Body of pancreas (tissue), 4 donors: ENCODE measurements at places on chromosomes 5 and 9.

- peak; percentile 31 for DNase-seq
Measured at GRCh38 chr5:143037071-143037470, 266.9 kb downstream of the ARHGAP26 start.

- no peak for DNase-seq
Measured at GRCh38 chr9:21399956-21400355, 9.0 kb upstream of the IFNA8 start.

GRCh38 chr9:76198336-76198735 is 195.9 kb downstream of the RFK start:
- no peak for DNase-seq

GRCh38 chr5:134071614-134072207 is 42.8 kb upstream of the TCF7 start:
- DNase-seq: no peak

DNA sequence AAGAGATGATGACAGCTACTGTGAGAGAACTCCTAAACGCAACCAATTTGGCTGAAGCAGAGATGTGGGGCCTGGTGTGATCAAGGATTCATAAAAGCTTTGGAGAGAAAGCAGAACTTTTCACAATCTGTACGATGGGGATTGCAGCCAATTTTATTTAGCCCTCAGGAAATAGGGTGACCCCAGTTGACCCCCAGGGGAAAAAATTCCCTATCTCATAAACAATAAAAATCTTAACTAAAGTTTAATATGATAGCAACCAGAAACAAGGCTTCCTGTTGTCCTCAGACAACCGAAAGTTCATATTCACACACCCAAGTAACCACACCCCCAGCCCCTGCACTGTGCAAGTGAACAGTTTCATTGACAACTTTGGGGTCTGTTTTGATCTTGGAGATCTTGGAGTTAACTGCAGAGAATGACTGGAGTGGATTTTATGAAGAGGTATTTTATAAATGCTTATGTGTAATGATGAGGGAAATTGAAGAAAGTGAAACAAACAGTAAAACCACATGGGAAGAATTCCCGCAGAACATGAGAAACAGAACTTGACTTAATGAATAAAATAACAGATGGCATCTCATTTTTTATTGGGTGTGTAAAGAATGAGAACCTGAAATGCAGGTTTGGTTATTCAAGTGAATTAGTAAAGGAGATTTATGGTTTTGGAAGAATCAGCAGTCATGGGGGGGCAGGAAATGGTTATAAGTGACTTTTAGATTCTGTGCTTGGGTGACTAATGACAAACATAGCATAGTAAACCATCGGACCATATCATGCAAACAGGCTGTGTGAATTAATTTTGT is 94.5 kb downstream of the PDE4D start:
- no peak for DNase-seq

DNA sequence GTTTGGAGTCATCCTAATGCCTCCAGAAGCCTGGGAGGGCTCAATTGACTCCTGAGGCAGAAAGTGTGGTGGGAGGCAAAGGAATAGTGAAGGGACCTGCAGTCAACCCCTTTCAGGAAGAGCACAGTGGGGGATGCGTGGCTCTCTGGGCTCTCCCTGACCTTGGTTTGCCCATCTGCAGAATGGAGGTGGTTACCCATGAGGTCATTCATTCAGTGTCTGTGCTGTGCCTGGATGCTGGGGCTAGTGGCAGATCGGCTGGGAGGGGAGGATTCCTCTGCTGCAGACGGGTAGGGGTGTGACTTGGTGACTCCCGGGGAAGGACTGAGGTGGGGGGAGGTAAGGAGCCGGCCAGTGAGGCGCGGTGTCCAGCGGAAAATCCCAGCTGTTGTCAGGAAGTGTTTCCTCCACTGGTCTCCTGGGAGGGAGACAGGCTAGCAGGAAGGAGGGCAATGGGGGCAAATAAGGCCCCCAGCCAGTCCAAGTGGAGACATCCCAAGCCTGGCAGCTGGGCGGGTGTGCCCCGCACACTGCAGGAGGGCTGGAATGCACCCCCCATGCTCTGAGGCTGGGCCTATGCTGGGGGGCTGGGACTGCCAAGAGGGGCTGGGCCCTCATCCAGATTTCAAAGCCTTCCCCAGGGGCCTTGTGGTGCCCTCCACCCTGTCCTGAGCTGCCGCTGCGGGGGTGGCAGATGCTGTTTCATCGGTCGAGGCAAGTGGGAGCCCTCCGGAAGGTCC is 10.9 kb downstream of the CXXC5 start:
- no peak for DNase-seq

DNA sequence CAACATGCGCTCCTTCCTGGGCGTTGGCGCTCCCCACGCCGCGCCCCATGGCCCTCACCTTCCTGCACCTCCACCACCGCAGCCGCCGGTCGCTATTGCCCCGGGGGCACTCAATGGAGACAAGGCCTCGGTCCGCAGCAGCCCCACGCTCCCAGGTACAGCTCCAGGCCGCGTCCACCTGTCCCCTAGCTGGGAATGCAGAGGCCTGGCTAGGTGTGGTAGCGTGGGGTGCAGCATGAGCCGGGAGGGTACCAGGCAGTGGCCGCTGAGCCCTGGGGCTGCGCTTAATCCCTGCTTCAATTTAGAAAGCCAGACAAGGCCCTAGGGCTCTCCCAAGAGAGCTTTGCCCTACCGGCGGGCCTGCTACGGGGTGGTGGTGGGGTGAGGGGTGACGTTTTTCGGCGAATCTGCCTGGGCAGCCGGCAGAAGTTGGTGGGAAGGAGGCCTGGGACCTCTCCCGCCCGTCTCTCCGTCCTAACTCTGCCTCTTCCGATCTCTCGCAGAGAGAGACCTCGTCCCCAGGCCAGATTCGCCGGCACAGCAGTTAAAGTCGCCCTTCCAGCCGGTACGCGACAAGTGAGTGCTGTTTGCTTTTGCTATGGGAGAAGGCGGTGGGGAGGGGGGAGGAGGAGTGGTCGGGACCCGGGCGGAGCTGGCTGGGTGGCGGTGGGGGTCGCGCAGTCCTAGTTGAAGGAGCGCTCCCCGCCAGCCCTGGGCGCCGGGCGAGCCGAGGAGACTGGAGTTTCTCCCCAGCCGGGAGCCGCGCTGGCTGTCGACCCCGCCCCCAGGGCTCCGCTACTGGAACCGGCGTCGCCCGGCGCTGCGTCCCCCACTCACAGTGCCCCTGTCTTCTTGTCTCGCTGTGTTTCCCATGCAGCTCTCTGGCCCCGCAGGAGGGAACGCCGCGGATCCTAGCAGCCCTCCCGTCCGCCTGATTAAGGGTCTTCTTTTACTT is 4.8 kb downstream of the IRX1 start:
- DNase-seq: no peak

- peak; percentile 15 for DNase-seq
Measured at GRCh38 chr5:65394087-65394486, 87.6 kb downstream of the ADAMTS6 start.

GRCh38 chr5:152072091-152072490 is 147.4 kb upstream of the GLRA1 start:
- no peak for DNase-seq

DNA sequence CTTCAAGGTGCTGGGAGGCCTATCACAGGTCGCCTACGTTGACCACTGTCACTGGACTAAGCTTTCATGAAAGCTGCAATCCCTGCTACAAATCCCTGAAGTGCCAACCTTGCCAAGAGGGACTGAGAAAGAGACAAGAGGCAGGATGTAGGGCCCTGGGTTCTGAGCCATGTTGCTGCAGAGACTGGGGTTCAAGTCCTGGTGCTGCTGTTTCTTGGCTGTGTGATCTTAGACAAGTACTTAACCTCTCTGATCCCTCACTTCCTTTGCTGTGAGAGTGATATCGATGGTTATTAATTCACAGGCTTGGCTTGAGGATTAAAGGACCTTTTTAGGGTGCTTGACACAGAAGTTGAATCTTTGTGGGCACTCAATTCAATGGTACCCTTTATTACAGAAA is 15.5 kb downstream of the CSF1R start:
- DNase-seq: no peak

DNA sequence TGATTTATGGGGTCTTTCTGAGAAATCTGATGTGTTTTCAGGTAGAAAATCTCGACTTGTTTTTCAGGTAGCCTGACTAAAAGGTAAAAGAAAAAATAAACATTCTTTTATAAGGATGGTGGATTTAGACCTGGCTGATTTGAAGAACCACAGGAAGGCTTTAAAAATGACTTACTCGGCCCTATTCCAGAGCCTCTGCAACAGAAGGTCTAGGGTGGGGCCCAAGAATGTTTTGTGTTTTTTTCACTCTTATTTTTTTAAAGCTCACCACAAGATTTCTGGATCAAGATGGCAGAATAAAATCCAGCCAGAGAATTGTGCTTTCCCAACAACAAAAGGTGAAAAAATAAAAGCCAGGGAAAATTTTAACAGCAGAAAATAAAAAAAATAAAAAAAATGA is 59.1 kb downstream of the FNBP1 start:
- DNase-seq: no peak

GRCh38 chr5:10684303-10685086 is 76.5 kb downstream of the DAP start:
- DNase-seq: no peak

DNA sequence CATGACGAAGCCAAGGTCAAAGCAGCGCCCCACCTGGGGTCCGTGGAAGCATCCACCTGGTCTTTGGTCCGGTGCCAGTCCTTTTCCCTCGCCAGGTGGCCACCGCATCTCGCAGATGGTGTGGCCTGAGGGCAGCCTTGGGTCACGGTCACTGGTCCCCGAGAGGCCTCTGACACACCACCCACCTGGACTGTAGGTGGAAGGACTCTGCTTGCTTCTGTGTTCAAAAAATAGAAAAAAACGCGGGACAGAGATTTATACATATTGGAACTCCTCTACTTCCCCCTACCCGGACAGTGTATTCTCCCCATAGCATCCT is 466 bp upstream of the TTC39B start:
- DNase-seq: no peak

- no peak for DNase-seq
Measured at GRCh38 chr5:119218830-119219782, 136.7 kb upstream of the TNFAIP8 start.

DNA sequence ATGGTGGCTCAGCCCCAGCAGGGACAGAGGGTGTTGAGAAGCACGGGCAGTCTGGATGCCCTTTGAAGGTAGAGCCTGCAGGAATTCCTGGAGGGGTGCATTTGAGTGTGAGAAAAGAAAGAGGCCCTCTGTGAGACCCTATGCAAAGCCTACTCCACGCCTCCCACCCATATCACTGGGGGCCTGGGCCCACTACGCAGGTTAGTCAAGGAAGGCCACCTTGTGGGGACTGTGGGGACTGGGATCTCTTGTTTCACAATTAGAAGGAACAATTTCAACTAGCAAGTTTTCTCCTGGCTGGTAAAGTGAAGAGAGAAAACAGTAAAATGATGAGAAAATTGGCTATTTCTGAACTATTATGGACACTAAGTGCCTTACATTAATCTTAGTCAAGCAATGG is 486.2 kb upstream of the DAP start:
- DNase-seq: no peak

GRCh38 chr5:36790847-36791246 is 85.7 kb upstream of the NIPBL start:
- no peak for DNase-seq

DNA sequence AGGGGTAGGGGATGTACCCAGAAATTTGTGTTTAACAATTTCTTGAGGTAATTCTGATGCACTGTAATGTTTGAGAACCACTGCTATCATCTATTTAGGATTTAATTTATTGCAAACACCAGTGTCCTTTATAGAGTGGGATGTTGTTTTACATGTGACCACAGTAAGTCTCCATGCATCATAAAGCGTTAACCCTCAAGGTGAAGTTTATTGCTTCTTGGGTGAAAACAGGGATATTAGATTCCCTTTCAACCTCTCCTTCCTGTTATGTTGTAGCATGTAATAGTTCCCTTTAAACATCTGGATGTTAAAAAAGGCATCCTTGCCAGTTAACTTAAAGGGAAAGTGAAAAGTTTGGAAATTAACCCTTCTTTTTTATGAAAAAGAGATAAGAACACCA is 35.8 kb upstream of the ATG10 start:
- DNase-seq: no peak

DNA sequence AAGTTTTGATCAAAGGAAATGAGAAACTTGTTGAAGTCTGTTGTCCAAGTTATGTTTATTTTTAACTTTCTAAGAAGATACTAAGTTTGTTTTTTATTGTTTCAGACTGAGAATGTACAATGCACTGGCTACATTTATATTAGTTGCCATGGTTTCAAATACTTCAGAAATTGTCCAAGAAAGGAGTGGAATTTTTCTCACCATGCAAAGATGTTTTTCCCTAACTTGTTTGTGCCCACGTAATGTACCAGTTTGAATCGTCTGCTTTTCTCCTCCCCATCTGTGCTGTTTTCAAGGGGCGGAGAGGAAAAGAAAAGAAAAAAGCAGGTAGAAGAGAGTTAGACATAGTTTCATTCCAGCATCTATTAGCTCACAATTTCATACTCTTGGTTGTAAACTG is 407.0 kb downstream of the KCTD16 start:
- no peak for DNase-seq

DNA sequence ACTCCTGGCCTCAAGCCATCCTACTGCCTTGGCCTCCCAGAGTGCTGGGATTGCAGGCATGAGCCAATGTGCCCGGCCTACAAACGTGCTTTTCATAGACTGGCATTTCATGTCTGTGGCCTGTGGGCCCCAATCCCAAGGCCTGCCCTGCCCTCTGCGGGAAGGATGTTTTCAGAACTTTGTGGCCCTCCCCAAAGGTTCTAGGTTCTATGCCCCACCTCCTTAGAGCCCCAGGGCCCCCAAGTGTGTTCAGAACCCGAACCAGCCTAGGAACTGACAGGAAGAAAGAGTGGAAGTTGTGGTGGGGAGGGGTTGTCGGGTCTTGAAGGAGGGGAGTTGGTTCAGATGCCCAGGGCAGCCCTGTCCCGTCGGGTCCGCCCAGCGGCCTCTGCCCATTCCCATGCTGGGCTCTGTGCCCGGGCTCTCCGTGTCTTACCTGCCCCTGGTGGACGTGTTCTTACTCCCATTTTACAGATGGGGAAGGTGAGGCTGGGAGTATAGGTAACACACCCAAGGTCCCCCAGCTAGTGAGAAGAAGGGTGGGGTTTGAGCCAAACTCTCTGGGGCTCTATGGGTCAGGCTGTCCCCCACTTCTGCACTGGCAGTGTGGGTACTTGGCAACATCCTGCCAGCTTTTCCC is 175.8 kb upstream of the IER5L start:
- no peak for DNase-seq

DNA sequence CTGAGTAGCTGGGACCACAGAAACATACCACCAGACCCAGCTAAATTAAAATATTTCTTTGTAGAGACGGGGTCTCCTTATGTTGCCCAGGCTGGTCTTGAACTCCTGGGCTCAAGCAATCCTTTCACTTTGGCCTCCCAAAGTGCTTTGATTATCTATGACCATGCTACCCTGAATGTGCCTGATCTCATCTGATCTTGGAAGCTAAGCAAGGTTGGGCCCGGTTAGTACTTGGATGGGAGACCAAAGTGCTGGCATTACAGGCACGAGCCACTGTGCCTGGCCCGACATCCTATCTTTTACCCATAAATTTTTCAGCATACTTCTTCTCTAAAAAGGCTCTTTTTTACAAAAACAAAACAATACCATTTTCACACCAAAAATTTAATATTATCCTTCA is 137.0 kb upstream of the LRRTM2 start:
- no peak for DNase-seq
